ENCODE measurements at places on chromosomes 2 and 18. TPM values are rescaled to one million over a fixed set of nuclear protein-coding genes. Genes with fewer than 3 reads are reported as not detected.

Gene PTH2R
- total RNA-seq: not detected

Gene HDHD2
- total RNA-seq: 22.9 TPM

- peak; percentile 44 for DNase-seq
Observed at GRCh38 chr2:221570321-221570935, 1.7 kb downstream of the EPHA4 start.

DNA sequence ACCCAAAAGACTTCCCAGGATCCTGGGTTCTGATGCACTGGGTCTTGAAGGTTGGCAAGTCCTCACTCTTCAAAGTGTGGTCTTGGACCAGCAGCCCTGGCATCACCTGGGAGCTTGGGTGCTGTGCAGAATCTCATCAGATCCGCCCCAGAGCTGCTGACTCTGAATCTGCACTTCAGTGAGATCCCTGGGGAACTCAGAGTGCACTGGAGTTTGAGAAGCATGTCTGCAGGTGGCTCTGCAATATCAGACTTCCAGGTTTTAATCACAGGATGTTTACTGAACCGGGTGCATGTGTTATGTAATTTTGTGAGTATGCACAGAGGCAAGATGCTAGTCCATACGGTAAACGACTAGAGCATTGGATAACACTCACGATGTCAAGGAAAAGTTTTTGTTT is 58.0 kb upstream of the BOD1L2 start:
- DNase-seq: no peak

Gene POMC
- 0.34 TPM for total RNA-seq

- no peak for DNase-seq
Observed at GRCh38 chr2:26172189-26172870, 558 bp upstream of the GAREM2 start.

GRCh38 chr2:191128172-191128910 is 22.5 kb downstream of the STAT4 start:
- DNase-seq: no peak

Gene PLCD4
- total RNA-seq: 0.06 TPM

DNA sequence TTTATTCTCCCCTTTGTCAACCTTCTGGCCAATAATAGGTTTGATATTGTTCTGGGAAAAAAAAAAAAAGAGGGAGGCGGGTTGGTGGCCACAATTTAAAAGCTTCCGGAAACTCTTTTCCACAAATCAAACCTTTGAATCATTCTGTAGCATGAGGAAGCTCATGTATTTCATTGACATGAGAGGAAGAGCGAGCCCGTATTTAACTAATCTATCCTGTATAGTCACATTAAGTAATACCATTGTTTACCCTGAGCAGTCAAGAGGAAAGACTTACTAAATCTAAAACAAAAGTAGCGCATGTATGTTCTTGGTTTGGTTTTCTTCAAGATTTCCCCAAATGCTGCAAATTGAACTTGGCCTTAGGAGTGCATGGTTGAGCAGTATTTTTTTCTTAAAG is 120.1 kb downstream of the NCKAP5 start:
- DNase-seq: no peak

- DNase-seq: peak; percentile 98
Observed at GRCh38 chr2:9656270-9656766, 25.5 kb upstream of the YWHAQ start.

DNA sequence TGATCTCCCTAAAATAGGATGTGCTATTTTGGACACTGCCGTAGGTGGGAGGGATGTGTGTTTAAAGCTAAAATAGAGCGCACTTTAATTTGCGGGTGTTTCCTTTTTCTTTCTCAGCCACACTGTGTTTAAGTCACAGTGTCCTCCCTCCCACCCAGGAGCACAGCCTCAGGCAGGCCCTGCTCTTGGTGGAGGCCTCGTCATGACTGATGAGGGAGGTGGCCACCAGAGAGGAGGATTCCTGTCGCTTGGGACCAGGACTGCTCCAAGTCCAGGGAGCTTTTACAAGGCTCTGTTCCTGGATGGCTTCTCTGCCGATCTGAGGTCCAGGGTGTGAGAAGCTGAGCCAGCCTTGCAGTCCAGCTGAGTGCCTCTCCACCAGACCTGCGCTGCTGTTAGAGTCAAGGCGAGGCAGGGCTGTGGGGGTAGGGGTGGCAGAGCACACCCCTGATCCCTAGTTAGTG is 33.5 kb downstream of the INPP4A start:
- DNase-seq: no peak

DNA sequence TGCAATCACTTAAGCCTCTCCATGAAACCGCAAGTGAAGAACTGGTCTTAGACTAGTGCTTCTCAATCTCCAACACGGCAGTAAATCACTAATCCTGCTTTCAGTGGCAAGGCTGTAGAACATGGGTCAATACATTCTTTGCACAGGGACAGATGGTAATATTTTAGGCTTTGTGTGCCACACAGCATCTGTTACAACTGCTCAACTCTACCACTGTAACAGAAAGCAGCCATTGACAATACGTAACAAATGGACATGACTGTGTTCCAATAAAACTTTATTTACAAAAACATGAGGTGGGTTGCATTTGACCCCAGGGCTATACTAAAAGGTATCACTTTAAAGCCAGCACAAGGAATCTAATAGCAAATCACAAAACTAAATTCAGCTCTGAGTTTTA is 51.1 kb downstream of the RNF152 start:
- no peak for DNase-seq
